Suppressor macrophage treated with lipopolysaccharide for 4 hours (primary cell): ENCODE measurements at places on chromosomes 4 and X.

DNA sequence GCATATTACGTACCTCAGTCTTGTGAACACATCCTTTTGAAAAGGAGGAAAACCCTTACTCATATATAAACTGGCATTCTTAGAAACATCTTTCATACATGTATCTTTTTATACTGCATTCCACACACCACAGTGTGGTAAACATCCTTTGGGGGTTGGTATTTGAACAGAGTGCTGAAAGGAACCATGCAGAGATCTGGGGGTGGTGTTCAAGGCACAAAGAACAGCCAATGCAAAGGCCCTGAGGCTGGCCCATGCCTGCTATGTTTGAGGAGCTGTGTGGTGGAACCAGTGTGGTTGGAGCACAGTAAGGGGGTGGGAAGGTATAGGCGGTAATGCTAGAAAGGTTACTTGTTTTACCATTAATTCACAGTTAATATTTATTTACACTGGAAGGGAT is 2.0 kb downstream of the ELK1 start:
- DNase-seq, result no peak

- DNase-seq, result peak; percentile 83
Observed at GRCh38 chr4:11483046-11483445, 54.4 kb upstream of the HS3ST1 start.

GRCh38 chr4:30825008-30825770 is 105.0 kb downstream of the PCDH7 start:
- no peak for DNase-seq

DNA sequence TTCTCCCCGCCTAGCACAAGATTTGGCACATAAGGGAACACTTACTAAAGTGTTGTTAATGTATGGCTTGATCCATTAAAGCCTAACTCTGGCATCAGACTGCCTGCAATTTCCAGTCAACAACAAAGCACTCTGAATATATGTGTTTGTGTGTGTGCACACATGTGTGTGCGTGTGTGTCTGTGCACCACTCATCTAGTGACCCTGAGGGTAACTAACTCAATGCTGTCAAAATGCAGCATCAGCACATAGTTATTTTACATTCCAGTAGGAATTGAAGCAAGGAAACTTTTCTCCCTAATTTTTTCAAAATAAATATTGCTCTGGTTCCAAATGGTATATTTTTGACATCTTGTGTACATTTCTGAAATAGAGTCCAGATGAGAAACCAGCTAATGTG is 94.4 kb downstream of the SHROOM4 start:
- no peak for DNase-seq

DNA sequence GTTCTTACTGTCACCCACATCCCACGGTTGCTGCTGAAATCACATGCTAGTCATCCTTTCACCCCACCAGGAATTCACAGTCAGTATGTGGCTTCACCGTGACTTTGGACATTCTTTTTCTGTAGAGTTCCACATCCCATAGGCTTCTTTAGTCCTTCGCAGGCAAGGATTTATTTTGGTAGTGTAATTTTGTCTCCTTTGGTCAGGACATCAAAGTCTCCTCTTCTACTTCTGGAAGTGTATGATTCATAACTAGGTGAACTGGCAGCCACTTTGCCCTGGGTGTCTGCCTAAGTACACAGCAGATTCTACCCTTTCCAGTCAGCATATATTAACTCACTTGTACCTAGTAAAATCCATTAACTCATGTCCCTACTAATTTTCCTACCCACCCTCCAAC is 38.3 kb upstream of the MMAA start:
- no peak for DNase-seq

GRCh38 chr4:7910952-7911578 is 28.6 kb downstream of the AFAP1 start:
- DNase-seq, result no peak

GRCh38 chr4:125338814-125339213 is 24.1 kb downstream of the FAT4 start:
- DNase-seq, result no peak

- no peak for DNase-seq
Observed at GRCh38 chr4:72378901-72379300, 190.1 kb downstream of the ADAMTS3 start.

DNA sequence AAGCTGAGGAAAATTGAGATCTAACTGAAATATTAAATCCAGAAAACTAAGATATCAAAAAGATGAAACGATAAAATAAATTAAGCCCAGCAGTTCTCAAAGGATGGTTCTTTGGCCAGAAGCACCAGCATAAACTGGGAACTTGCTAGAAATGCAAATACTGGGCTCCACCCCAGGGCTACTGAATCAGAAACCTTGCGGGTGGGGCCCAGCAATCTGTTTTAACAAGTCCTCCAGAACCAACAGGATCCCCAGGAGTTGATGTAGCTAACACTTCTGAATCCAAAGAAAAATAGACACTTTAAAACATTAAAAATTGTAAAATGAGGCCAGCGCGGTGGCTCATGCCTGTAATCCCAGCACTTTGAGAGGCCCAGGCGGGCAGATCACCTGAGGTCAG is 14.1 kb upstream of the TMEM154 start:
- no peak for DNase-seq

DNA sequence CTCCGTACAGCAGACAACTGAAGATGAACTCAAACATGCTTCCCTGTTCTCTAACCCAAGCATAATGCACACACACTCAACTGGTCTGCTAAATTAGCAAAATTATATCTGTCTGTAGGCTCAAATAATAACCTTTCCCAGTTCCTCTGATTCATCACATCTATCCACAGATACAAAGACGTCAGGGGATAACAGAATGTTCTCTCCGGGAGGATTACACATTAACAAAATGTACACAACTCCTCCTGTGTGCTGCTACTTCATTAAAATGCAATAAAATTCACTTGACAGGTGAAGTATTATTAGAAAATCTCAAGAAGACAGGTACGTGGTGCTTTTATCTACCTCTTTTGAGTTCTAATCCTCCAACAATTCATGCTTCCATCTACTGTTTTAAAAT is 57.4 kb downstream of the FAT1 start:
- DNase-seq, result no peak

GRCh38 chr4:37051111-37051510 is 193.4 kb upstream of the NWD2 start:
- no peak for DNase-seq

- no peak for DNase-seq
Observed at GRCh38 chr4:6647169-6647568, 6.7 kb downstream of the MRFAP1 start.

DNA sequence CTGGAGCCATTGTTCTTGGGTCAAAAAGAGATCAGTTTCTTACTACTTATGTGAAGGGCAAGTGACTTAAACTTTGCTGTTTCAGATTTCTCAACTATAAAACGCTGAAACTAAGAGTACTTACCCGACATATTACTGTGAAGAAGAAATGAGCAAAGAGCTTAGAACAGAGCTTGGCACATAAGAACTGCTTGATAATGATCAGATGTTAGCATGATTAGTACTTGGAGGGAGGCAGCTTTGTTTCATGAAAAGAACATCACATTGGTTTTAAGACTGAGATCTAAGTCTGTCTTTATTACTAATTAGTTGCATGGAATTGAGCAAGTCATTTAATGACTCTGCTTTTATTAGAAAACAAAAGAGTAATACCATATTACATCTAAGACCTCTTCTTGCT is 169.1 kb downstream of the ARHGAP24 start:
- no peak for DNase-seq

- no peak for DNase-seq
Observed at GRCh38 chr4:133866328-133866699, 335.3 kb downstream of the PABPC4L start.

DNA sequence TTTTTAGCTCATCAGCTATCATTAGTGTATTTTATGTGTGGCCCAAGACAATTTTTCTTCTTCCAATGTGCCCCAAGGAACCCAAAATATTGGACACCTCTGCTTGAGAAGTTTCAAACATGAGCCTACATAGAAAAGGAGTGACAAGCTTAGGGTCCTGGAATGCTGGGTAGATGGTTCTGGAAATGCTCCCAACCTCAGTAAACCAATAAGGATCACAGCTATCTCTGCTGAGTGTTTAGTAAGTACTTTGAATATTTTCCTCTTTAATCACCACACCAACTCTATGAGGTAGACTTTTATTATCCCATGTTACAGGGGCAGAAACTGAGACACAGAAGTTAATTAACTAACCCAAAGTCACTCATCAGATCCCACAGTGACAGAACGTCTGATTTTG is 164.9 kb upstream of the KLF3 start:
- DNase-seq, result no peak

DNA sequence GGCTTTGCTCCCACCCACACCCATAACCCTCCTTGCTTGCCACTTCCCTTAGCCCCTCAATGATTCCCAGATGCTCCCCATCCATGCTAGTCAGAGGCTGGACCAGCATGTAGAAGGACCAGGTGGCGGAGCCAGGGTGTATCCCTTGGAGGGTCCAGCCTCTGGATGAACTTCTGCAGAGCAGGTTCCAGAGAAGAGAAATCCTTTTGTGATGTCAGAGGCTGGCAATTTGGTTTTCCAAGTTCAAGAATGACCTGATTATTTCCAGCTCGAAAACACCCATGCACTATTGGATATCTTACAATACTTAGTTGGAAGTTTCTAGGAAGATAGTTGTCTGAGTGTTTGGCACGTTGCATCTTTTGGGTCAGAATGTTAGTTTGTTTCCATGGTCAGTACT is 168.3 kb upstream of the RPS6KA3 start:
- no peak for DNase-seq

DNA sequence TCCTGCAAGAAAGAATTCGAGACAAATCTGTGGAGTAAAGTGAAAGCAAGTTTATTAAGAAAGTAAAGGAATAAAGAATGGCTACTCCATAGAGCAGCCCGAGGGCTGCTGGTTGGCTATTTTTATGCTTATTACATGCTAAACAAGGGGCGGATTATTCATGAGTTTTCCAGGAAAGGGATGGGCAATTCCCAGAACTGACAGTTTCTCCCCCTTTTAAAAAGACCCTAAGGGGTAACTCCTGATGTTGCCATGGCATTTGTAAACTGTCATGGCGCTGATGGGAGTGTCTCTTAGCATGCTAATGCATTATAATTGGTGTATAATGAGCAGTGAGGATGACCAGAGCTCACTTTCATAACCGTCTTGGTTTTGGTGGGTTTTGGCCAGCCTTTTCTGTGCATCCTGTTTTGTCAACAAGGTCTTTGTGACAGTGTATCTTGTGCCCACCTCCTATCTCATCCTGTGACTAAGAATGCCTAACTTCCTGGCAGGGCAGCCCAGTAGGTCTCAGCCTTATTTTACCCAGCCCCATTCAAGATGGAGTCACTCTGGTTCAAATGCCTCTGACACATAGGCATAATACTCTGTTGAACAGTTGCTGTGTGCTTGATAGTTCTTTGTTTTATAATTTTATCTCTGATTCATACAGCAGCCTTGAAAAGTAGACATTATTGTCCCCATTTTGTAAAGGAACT is 25.8 kb downstream of the GAB1 start:
- DNase-seq, result no peak

DNA sequence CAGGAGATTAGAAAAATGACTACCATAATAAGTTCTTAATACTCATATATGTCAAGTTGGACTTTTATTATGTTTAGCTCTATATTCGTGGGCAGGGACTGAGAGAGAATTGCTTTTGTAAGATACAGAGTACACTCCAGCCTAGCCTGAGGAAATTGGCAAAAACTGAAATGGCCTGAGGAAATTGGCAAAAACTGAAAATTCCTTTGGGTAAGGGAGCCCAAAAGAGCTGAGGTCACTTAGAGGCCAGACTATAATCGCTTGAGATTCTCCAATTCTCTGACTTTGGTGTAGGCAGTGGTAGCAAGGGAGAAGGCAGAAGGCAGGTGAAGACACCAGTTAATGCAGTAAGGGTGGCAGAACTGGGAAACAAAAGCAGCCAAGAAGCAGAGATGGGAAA is 124.5 kb upstream of the HCCS start:
- no peak for DNase-seq

DNA sequence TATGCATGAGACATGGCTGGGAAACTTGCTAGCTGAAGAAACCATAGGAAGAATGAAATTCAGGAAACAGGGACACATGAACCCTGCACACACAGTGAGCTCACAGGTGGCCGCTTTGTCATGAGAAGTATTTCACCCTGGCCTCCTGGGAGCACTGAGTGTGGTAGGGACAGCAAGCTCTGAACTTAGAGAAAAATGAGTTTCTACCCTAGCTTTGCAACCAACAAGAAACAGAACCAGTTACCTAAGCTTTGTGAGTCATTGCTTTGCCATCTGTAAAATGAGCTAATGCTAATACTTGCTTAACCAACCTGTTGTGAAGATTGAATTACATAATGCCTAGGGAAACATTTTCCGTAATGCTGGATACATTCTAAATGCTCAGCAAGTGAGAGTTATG is 206.6 kb upstream of the HS3ST1 start:
- no peak for DNase-seq

DNA sequence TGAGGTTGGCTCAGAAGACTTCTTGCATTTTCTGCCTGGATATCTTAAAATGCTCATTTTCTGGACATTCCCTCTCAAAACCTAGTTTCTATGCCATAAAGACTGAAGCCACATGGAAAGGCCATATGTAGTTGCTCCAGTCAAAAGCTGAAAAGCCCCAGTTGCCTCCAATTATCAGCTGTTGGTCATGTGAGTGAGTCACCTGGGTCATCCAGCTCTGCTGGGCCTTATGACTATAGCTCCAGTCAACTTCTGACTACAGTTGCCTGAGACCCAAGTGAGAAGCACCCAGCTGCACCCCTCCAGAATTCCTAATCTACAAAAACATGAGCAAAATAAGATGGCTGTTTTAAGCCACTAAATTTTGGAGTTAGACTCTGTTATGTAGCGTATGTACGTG is 41.9 kb downstream of the HELQ start:
- DNase-seq, result peak; percentile 3

GRCh38 chr4:106329041-106329618 is 12.8 kb downstream of the AIMP1 start:
- peak; percentile 30 for DNase-seq

GRCh38 chr4:26900765-26901164 is 40.1 kb downstream of the STIM2 start:
- no peak for DNase-seq

DNA sequence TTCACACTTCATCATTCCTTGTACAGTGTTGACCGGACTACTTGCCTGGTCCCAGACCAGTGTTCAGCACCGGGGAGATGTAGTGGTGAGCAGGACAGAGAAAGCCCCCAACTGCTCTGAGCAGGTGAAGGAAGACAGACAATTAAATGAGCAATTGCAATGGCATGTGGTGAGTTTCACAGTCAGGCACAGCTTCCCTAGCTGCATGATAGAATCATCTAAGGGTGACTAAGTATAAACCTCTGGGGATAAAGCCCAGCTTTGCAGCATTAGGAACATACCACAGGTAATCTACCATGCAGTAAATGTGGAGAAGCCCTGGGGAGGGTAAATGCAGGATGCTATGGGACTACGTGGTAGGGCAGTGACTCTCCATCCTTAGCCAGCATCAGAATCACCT is 47.8 kb downstream of the TMA16 start:
- DNase-seq, result no peak

DNA sequence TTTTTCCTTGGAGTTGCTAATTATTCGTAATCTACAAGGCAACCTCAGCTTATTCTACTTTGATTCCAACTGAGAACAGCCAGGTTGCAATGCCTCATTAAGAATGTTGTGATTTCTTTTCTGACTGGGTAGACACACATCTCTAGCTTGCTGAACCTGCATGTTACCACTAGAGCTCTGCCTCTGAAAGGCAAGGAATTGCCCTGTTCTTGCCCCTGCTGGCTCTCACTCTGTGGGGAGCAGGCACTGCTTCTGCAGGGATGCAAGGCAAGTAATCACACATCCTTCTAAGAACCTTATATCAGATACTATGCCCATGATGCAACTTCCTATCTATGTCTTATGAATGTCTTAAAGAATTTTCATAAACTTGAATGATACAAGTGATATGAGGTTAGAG is 503.2 kb downstream of the PACRGL start:
- DNase-seq, result no peak
